ENCODE measurements at places on chromosomes 12 and 14.

DNA sequence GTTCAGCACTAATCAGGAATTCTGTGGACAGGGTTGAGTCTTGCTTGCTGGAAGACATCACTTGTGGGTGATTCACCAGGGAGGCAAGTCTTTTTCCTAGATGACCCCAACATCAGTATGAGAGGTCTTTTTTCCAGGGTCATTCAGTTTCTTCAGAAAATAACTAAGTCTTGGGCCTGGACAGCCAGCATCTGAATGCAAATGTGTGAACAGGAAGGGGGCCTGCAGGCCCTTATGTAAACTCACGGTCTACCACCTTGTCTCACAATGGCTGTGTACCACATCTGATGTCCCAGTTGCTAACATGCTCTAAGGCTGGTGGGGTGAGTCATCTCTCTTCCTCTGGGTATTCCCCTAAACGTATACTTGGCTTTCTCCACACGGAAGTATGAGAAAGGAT is 79.2 kb downstream of the HECTD4 start:
- DNase-seq = no peak

GRCh38 chr14:34732802-34733201 is 18.4 kb upstream of the CFL2 start:
- no peak for DNase-seq

- no peak for DNase-seq
These were observed 13.5 kb upstream of the PDZRN4 start for GRCh38 chr12:41174602-41175001.

- no peak for DNase-seq
These were observed 53.7 kb downstream of the MON2 start for GRCh38 chr12:62520361-62520760.

GRCh38 chr14:99120526-99121318 is 151.3 kb downstream of the BCL11B start:
- no peak for DNase-seq

- DNase-seq = no peak
These were observed 76.8 kb downstream of the WSCD2 start for GRCh38 chr12:108205864-108206263.

GRCh38 chr14:37157987-37158386 is 14.4 kb downstream of the SLC25A21 start:
- no peak for DNase-seq

DNA sequence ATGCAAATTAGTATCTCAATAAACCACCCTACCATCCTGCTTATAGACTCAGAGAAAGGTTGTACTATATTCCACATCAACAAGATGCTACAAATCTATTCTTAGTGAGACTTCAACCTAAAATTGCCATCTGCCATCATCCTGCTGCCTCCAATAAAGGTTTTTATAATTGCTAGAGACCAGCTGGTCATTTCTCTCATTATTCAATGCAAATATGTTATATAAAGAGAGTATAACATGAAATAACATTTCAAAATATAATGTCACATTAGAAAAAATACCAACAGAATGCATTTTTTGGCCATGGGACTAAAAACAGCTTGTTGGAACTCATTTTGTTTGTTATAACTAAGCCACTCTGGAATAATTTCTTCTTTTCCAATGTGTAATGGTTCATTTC is 247.3 kb downstream of the LRIG3 start:
- no peak for DNase-seq
